ENCODE measurements at places on chromosomes 11 and 22.

DNA sequence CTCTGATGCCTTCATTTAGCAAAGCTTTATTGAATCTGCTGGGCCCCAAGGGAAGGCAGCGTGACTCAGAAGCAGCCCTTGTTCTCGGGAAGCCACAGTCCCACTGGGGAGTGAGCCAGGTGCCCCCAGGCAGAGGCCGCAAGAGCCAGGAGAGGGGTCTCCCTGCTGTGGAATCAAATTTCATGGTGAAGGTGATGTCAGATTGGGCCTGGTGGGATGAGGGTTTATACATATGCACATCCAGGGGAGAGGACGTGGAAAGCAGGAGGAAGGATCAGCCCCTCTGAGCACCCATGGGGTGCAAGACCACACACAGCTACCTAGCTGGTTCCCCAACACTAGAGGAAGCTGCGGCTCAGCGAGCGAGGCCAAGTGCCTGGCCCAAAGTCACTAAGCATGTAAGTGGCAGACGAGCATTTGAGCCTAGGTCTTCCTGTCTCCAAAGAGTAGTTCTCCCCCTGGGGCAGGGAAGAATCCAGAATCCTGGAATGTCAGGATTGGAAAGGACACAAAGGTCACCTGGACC, 2.0 kb downstream of the SYNGR1 start:
- no peak for DNase-seq

GRCh38 chr11:22405377-22405776, 67.2 kb downstream of the SLC17A6 start:
- no peak for DNase-seq

GRCh38 chr22:38240734-38241252, 32.0 kb downstream of the TMEM184B start:
- no peak for DNase-seq

GRCh38 chr11:58530236-58530635, 22.3 kb upstream of the OR5B21 start:
- DNase-seq, result no peak

DNA sequence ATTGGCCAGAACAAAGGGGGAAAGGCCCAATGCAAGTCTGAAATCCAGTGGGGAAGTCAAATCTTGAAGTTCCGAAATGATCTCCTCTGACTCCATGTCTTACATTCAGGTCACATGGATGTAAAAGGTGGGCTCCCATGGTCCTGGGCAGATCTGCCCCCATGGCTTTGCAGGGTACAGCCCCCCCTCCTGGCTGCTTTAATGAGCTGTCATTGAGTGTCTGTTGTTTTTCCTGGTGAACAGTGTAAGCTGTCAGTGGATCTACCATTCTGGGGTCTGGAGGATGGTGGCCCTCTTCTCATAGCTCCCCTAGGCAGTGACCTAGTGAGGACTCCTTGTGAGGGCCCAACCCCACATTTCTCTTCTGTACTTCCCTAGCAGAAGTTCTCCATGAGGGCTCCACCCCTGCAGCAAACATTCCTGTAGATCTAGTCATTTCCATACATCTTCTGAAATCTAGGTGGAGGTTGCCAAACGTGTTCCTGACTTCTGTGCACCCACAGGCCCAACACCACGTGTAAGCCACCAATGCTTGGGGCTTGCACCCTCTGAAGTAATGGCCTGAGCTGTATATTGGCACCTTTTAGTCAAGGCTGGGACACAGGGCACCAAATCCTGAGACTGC, 9.3 kb downstream of the CARD18 start:
- DNase-seq, result no peak

- no peak for DNase-seq
Measured at GRCh38 chr11:74141241-74141695, 29.5 kb downstream of the C2CD3 start.

GRCh38 chr11:10488934-10489691, 34.0 kb downstream of the AMPD3 start:
- DNase-seq, result no peak

DNA sequence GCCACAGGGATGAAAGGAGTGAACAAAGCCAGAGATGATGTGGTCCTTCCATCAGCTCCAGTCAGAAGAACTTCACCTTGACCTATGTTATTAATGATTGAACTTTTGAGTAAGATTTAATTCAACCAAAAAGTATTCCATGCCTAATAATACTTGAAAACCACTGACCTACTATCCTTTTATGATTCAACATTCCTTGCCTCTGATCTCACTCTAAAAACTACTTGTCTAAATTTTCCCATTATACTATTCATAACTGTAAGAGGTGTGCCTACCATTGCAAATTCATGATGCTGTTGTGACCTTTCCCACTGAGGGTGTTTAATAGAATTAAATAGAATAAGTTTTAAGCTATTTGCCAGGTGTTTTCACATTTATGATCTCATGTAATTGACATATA, 164.7 kb upstream of the GUCY1A2 start:
- no peak for DNase-seq

- DNase-seq, result no peak
Measured at GRCh38 chr22:45971408-45972028, 5.4 kb downstream of the WNT7B start.

- no peak for DNase-seq
Measured at GRCh38 chr11:120738516-120739046, 227.0 kb downstream of the GRIK4 start.

DNA sequence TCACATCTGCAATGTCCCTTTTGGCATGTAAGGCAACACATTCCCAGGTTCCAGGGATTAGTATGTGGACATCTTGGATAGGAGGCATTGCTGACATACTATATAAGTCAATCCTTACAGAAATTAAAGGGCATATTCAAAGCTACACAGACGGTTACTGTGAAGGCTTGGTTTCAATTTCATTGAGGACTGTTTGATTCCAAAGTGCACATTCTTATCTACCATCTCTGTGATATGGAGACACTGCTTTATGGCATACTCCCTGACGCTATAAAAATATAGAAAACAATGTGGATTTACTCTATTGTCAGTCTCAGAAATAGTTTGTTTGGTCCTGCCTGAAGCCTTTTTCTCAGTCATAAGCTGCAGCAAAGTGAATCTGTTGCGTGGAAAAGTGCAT, 1486.7 kb downstream of the FAM181B start:
- DNase-seq, result no peak

DNA sequence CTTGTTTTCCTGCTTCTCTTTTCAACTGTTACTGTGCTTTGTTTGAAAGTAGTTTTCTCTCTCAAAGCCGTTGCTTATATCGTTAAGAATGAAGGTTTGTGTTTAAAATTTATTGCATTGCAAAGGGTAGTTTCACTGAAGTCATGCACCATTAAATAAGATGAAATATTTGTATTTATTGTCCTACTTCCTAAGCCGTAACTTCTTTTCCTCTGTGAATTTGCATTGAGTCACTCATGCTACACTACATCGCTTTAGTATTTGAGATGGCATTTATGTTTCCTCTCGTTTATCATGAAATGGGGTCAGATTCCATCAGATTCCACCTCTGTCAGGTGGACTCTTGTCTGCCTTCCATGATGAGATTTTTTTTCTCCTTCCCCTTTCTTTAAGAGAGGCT, 65.8 kb upstream of the RASSF10 start:
- no peak for DNase-seq

GRCh38 chr11:45647329-45647728, 18.1 kb downstream of the CHST1 start:
- no peak for DNase-seq

- no peak for DNase-seq
Measured at GRCh38 chr11:123227763-123228495, 32.9 kb upstream of the CLMP start.

- DNase-seq, result no peak
Measured at GRCh38 chr11:114447892-114448291, 8.6 kb downstream of the REXO2 start.

DNA sequence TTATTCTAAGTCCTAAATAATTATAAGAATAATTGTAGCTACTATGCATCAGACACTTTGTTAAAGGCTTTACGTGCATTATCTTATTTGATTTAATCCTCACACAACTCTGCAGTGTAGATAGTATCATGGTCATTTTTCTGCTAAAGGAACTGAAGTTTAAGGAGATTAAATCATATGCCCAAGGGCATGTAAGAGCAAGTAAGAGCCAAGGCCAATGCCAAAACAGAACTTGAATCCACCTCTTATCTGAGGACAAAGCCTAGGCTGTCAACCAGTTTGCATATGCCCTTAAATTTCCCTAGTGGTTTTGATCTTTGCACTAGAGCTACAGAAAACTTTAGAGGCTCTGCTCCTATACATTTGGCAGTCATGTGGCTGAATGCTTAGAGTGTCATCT, 65.6 kb upstream of the OR5AK2 start:
- no peak for DNase-seq

DNA sequence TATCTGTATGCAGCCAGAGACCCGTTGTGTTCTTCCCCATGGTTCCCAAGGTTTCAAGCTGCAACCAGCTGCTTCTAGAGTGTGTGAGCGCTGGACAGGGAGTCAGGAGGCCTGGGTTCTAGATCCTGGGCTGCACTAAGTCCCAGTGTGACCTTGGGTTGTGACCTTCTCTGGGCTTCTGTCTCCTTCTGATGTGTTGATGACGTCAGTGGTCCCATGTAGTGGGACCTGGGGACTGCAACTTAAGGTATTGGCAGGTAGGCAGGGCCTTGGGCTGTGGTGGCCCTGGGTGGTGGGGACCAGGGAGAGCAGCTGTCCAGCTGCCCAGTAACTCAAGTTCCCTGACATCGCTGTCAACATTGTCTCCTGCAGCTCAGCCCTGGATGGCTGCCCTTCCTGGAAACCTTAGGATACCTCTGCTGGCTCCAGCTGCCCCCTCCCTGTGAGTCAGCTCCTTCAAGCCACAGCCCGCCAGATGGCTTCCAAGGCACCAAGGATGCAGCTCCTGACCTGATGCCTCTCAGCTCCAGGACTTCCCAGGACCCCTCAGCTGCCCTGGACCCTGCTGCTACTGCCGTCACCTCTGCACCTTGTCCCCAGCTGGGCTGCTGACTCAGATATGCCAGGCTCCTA, 1.3 kb upstream of the PVALB start:
- no peak for DNase-seq

DNA sequence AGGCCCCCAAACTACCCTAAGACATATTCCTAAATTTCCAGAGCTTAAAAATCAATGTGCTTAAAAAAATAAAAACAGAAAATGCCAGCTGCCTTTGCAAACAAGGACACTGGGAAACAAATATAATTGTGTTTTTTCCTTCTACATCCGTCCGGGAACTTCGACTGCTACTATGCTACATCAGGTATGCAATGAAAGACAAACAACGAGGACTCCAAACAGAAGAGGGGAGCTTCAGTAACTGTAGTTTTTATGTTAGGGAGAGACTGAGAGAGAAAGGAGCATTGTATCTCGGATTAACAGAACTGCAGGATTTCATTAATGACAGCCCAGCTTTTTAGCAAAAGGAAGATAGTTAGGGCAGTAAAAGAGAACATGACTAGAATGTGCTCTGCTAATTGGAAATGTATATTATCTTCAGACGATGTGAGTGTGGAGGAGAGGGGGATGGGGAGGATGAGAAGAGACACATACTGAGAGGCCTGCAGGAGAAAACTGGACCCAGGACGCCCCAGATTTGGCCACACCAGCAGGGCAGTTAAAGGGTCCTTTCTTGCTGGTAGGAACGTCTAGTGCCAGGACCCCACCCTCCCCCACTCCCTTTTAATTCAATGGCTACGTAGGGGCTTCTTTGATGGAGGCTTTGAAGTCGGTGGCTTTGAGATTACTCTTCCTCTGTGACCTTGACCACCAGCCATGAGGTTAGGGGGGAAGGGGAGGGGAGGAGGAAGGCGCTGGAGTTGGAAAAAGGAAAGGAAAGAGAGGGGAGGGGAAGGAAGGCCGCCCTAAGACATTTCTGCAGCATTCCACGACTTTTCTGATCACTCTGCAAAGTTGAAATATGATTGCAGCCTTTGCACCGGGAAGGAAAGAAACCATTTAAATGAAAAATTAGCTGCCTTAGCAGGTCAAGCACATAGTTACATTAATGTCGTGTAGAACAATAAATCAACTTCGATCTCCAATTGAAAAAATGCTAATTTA, 187.1 kb downstream of the BLID start:
- DNase-seq, result no peak

DNA sequence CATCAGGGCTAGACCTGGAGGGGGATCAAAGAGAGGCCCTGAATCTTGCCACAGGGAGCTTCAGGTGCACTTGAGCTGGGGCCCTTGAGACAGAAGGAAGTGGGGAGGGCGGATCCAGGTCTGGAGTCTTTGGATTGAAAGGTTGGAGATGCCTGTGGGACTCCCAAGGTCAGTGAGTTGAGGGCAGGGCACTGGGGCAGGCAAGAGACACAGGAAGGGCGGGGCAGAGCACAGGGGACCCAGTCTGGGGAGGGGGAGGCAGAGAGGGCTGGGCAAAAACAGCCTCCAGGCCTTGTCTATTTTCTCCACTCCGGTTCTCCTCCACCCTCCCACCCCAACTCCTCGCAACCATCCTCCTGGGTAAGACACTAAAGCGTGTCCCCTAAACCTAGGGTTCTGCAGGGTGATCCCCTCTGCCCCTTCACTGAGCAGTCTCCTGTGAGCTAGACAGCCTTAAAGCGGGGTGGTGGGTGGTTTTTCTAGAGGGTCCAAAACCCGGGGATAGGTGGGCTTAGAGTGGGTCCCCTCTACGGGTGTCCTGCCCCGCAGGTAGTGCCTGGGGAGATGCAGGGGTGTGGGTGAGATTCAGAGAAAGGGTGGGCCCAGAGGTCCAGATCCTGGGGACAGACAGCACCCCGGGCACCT, 38.6 kb upstream of the CELSR1 start:
- no peak for DNase-seq
